Activated CD4-positive, alpha-beta T cell treated with anti-CD3 and anti-CD28 coated beads for 4 hours (primary cell): ENCODE measurements at places on chromosomes 7 and 10.

- DNase-seq: no peak
Measured at GRCh38 chr10:46231087-46231486, 55.7 kb upstream of the ANTXRL start.

DNA sequence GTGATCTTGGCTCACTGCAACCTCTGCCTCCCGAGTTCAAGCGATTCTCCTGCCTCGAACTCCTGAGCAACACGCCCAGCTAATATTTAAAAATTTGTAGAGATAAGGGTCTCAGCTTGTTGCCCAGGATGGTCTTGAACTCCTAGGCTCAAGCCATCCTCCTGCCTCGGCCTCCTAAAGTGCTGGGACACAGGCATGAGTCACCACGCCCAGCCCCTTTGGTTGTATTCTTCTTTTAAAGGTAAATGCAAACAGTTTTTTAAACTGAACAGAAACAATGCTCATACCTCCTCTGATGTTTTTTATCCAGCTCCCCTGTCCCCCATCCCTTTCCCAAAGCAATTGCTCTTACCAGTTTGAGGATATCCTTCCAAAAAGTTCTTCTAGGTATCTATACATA is 79.5 kb upstream of the DUSP5 start:
- no peak for DNase-seq

GRCh38 chr10:104300736-104301292 is 31.8 kb downstream of the GSTO2 start:
- no peak for DNase-seq

DNA sequence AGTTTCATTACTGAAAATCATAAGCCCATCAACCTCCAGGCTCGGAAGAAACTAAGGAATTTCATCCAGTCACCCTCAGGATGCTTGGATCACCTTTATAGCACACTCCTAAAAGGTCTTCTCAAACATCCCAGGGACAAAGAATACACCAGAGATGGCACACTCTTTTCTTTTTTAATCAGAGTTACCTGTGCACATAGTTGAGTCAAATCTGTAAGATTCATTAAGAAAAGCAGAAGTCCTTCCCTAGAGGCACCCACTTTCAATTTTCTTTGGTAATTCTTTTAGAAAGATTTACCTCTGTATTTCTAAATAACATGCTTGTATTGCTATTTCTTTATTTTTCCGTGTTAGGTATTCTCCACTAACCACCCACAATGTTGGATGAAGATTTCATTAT is 50.6 kb upstream of the IL6 start:
- no peak for DNase-seq

GRCh38 chr10:122854648-122855047 is 9.0 kb upstream of the CUZD1 start:
- no peak for DNase-seq

- peak; percentile 85 for DNase-seq
Measured at GRCh38 chr7:3063016-3063753, 19.5 kb upstream of the CARD11 start.

DNA sequence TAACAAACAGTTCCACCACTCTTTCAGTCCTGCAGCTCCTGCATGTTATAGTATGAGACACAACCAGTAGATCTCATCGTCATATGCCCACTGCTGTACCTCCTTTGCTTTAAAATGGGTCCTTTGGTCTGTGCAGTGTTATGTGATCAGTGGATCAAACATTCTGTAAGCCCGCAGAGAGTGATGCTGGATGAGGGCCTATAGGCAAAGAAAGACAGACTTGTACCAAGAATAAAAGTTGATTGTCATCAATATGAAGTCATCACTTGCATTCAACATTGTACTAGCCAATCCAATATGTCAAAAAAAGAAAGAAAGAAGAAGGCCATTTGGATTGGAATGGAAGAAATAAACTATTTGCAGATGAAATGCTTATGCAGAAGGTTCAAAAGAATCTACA is 79.8 kb upstream of the PHYHIPL start:
- DNase-seq: no peak

GRCh38 chr7:69678494-69679187 is 80.4 kb downstream of the AUTS2 start:
- no peak for DNase-seq

DNA sequence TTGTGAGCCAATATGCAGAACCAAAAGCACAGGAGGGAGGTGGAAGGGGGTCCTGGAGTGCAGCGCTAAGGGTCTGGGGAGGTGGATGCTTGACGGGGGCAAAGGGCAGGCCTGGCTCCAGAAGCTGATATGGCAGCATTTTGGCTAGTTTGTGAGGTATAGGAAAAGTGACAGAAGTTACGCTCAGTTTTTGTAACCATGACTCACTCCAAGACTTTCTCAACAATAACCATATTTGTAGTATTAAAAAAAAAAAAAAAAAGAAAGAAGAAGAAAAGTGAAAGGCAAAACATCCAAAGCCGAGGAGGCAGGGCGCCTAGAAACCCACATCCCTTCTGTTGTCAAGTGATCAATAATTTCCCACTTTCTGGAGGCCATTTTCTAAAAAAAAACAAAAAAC is 92.3 kb downstream of the RNF216 start:
- DNase-seq: peak; percentile 66

- DNase-seq: no peak
Measured at GRCh38 chr10:100504096-100504495, 15.6 kb downstream of the SEC31B start.

DNA sequence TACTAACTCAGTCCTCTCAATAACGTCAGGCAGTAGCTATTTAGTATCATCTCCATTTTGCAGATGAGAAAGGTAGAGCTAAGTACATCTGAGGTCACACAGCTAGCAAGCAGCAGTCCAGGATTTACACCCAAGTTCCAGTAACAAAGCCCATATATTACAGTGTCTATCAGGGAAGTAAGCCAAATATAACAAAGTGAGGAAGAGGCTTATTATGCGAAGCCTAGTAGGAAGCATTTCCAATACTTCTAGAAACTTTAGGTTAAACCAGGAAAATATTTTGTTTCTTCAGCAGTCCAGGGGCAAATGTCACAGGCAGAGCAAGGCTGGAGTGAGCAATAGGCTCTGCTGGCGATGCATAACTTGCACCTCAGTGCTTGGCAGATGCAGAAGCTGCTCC is 53.9 kb downstream of the NOC3L start:
- no peak for DNase-seq

GRCh38 chr10:132746801-132747625 is 38.9 kb downstream of the NKX6-2 start:
- no peak for DNase-seq

- no peak for DNase-seq
Measured at GRCh38 chr10:30550967-30551815, 78.4 kb downstream of the LYZL2 start.

DNA sequence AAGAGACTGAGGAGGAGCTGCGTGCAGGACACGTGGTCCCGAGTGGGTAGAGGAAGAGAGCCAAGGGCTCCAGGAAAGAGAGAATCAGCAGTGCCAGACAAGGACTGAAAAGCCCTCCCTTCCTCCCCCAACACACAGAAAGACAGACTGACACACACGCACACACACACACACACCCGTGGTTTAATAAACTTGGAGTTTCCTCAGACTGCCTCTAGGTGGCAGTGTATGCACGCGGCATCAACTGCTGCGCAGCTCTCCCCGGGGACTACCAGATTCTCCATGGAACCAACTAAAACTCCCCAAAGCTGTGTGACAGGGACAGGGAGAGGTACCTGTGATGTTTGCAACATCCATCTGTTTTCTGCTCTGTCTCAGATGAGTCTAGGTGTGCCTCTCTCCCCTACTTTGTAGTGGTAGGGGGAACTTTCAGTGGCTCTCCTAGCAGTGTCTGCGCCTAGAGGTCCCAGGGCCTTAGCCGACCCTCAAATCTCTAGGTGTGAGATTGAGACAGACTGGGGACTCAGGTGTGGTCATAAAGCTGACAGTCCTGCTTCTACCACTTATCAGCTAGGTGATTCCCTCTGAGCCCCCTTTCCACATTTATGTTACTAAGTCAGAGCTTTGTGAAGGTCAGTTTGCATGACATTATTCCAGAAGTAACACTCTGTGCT is 9.3 kb upstream of the TSPAN14 start:
- DNase-seq: peak; percentile 45

- no peak for DNase-seq
Measured at GRCh38 chr10:33459602-33460001, 125.1 kb upstream of the NRP1 start.

GRCh38 chr10:89479771-89480446 is 55.5 kb downstream of the SLC16A12 start:
- no peak for DNase-seq

GRCh38 chr7:90777041-90777440 is 180.9 kb downstream of the CDK14 start:
- DNase-seq: no peak
